ENCODE measurements at places on chromosomes 6 and 20. TPM values are rescaled to one million over a fixed set of nuclear protein-coding genes. Genes with fewer than 3 reads are reported as not detected.

The NOX3 gene
- total RNA-seq = not detected

DNA sequence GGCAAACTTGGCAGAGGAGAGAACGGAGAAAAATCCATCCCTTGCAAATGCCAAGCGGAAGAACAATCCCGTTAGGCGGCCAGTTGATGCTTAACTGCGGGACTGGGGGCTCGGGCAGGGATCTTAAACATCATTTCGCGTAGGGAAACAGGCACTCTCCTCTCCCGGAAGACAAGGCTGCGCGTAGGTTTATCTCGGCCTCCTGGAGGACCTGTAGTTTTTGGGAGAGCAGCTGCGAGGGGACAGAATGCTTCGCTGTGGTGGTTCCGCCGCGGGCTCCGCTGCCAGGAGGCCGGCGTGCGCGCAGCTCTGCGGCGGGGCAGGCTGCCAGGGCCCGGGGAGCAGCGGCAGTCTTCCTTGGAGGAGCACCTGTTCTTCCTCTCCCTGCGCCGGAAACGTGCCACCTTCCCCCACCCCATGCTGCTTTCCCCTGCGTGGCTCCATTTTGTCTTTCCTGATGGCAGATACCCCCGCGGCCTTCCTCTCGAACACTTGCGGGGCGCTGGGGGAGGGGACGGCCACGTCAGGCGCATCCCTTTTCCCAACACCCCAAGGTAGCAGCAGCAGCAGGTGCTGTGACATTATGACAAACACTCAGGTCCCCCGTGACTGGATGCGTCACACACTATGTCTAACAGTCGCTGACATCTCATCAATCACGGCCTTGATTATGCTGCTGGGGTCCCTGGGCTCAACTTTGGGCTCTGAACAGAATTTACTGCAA is 230.7 kb upstream of the BTBD3 start:
- peak; percentile 48 for DNase-seq

GRCh38 chr6:38169977-38170526 is 350.5 kb downstream of the ZFAND3 start:
- no peak for DNase-seq

The EYS gene
- total RNA-seq = not detected

- DNase-seq = no peak
Observed at GRCh38 chr6:79246891-79247290, 12.4 kb upstream of the HMGN3 start.

DNA sequence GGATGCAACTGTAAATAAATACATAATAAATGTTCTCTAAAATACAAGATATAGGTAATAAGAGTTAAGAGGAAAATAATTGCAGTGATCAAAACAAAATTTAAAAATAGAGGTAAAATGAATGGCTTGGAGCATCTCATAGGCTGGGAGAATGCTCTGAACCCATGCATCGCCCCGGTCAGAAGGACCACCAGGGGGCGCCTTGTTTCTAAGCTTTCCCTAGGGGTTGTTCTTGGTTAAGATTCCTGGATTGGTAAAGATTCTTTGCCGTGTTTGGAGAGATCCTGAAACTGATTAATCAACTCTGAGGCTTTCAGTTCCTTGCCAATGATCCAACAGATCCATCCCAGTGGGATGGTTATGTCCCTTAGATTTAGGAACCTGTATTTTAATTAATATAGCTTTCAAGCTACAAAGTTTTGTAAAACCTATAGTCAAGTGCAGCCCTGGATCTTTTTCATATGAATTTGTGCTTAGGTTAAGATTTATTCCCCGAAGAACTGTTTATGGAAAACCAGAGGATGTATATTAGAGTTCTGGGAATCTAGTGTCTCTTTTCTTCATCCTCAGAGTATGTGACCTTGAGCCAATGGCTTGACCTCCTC is 45.3 kb upstream of the PRELID3B start:
- DNase-seq = peak; percentile 83

DNA sequence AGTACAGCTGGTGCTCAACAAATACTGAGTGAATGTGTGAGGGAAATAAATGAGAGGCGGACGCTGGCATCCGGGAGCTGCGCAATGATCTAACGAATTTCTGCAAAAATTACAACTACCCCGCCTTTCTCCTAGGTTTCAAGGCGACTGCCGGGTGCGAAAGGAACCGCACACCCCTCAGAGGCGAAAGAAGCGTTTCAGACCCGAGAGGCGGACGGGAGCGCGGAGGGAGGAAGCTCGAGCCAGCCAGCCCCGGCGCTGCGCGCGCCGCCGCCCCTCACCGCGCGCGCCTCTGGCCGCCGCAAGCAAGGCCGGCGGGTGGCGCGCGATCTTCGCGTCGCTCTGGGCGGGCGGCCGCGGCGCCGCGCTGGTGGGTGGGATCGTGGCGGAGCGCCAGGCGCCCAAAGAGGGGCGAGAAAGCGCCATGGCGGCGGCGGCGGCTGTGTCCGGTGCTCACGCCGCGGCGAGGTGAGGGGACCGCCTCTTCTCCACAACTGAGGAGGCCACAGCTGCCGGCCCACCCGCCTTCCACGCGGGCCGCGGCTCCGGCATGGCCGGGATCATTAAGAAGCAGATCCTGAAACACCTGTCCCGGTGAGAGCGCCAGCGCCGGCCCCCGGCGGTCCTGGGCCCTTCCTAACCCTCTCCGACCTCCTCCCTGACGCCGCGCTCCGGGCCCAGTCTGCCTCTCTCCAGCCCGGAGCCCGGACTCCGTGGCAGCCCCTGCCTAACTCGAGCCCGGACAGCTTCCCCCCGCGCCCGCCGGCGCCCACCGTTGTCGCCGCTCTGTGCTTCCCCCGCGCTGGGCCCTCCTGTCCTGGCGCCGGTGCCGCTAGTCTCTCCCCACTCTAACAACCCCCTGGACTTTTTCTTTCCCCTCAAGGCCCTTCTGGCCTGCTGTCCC is at the start of gene BLTP3A:
Gene BLTP3A (plus strand): TSS at position 383 of the 904 bp plus-strand sequence. CDS start 168 bp downstream, at position 551.
- peak; percentile 66 for DNase-seq

- DNase-seq = no peak
Observed at GRCh38 chr6:75171986-75172385, 33.9 kb downstream of the COL12A1 start.

Data from ureter (tissue), 1 donor.